ENCODE measurements at places on chromosomes 2 and 18.
A peak's percentile ranks its signal among the peaks of the same experiment; 100 is the strongest.

DNA sequence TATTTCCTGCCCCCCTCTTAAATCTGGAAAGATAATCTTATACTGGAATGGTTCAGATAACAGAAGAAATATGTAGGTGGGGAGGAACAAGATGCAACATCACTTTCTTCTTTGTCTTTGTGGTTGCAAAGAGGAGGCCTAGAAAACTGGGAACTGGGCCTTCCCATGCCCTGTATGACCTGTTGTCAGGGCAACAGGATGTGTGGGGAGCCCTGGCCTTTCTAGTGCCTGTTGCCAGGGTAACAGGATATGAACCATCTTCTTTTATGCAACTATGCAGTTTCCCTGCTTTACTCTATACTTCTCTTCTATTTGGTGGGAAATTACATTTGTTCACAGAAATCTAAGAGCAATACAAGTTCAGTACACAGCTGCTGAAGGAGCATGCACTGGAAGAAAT lies 79.8 kb upstream of the PDE1A start:
- no peak overlapping the region for H3K27ac ChIP-seq
- no peak overlapping the region for H3K4me3 ChIP-seq
- H3K27me3 ChIP-seq, result no peaks in the 10 kb centered on the region
- no peak for DNase-seq
- no peaks in the 10 kb centered on the region for H3K4me1 ChIP-seq

DNA sequence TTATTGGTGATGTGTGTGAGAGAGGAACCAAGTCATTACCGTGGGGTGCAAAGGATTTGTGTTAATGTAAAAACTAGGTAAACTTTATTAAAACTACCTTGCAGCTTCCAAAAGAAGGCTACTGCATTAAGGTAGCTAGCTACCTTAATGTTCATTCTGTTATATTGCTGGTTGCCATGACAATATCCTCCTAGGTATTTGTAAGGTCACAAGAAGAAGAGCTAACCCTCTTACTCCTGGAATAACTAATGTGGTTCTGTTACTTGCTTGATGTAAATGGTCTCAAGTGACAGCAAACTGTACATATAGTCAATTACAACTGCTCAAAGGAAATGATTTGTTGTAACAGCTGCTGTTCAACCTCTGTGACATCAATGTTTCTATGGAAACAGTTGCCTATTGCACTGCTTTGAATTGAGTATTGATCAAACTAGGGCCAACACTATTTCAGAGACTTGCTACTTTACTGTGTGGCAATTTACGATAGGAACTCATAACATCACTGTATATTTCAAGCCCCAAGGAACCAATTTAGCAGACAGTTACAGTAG lies 319.8 kb upstream of the HNRNPA3 start:
- DNase-seq, result no peak
- no peaks in the 10 kb centered on the region for H3K4me1 ChIP-seq
- no peak overlapping the region for H3K27ac ChIP-seq
- no peak overlapping the region for H3K4me3 ChIP-seq
- H3K27me3 ChIP-seq, result no peaks in the 10 kb centered on the region

DNA sequence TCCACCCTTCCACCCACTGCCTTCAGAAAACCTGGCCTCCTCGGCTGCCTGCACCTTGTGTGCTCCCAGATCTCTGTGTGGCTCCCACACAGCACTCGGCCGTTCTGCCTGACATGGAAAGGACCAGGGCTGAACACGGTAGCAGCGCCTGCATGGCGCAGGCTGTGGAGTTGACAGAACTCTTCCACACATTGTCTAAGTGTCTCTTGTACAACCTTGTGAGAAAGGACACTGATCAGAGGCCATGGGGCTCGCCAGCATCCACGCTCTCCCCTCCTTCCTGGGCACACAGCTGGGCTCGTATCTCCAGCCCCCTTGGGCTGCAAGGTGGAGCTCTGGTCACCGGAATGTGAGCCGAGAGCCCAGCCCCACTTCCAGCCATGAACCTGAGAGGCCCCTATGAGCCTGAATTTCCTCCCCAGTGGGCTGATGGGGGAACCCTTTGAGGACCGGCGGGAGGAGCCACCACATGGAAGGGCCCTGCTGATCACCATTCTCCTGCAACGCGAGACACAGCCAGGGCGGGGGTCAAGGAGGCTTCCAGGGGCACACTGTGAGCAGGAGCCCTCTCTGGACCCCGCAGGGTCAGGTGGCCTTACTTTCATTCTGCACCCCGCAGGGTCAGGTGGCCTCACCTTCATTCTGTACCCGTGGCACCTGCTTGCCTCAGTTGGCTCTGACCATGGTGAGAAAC lies 314.2 kb upstream of the MYT1L start:
- H3K27me3 ChIP-seq, result no peaks in the 10 kb centered on the region
- DNase-seq, result no peak
- no peak overlapping the region for H3K4me3 ChIP-seq
- no peak overlapping the region for H3K27ac ChIP-seq

- H3K36me3 ChIP-seq, result no peaks in the 10 kb centered on the region
- no peak overlapping the region for H3K27ac ChIP-seq
- no peaks in the 10 kb centered on the region for H3K27me3 ChIP-seq
- H3K4me1 ChIP-seq, result peaks cover 9% of the 10 kb centered on the region
- H3K4me3 ChIP-seq, result no peak overlapping the region
- DNase-seq, result no peak
Measured at GRCh38 chr2:150292807-150293206, 194.7 kb downstream of the RND3 start.

- H3K36me3 ChIP-seq, result no peaks in the 10 kb centered on the region
- DNase-seq, result no peak
- no peaks in the 10 kb centered on the region for H3K4me1 ChIP-seq
- no peak overlapping the region for H3K4me3 ChIP-seq
- no peak overlapping the region for H3K27ac ChIP-seq
Measured at GRCh38 chr2:181762848-181763247, 82.5 kb upstream of the NEUROD1 start.

DNA sequence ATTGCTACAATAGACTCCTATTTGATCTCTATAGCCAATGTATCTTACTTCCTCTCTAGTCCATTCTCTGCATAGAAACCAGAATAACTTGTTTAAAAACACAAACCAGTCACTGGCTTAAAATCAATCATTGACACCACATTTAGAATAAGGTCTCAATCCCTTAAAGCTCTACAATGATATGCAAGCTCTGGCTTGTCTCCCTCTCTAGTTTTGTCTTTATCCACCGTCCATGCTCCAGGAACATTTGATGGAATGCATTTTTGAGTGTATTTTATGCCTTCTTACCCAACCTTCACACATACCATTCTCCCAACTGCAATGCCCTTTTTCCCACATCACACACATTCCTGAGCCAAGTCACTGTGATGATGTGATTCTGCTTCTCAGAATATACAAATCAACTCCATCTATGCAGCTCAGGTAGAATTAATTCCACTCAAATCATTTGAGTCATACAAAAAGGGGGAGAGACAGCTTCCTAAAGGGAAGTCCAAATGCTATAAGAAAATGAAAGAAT lies 1107.2 kb downstream of the DPP10 start:
- no peaks in the 10 kb centered on the region for H3K36me3 ChIP-seq
- no peaks in the 10 kb centered on the region for H3K27me3 ChIP-seq
- H3K4me3 ChIP-seq, result no peak overlapping the region

DNA sequence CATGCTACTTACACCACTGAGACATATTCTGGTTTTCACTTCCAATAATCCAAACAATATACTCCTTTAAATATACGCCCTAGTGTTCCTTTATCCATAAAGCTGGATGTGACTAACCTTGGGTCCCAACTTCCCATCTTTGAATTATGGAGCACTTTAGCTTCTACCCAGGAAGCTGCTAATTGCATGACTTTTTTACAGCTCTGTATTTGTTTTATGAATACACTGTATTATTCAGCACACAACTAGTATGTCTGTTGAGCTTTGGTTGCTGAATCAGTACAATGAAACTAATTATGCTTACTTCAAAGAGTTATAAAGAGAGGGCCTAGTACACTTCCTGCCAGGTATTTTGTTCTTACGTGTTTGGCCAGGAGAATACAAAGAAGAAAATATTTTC lies 118.5 kb downstream of the BAZ2B start:
- H3K27ac ChIP-seq, result peak overlapping the region; percentile 47
- H3K4me1 ChIP-seq, result peaks cover 14% of the 10 kb centered on the region
- no peak overlapping the region for H3K4me3 ChIP-seq
- H3K27me3 ChIP-seq, result no peaks in the 10 kb centered on the region
- peak; percentile 76 for DNase-seq

DNA sequence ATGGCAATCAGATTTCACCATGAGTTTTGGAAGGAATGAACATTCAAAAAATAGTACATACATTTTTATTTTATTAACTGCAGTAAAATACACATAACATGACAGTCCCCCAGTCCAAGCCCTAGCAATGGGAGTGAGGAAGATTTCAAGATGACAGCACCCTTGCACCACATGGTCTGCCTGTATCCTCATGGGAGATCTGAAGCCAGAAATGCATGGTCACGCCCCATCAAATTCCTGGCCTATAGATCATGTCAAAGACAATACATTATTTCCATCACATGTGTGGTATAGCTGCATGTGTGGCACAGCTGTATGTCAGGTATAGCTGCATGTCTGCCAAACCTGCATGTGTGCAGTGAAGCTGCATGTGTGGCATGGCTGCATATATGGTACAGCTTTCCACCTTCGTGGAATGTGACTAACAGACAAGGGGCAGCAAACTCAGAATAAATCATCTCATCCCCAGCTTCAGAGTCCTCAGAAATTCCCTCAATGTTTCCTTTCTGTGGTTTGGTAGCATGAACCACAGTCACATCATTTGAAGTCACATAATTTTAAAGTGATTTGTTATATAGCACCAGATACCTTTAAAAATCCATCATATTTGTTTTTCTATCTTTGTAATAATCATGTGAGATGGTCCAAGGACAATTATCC lies 518.2 kb upstream of the SOX11 start:
- H3K27me3 ChIP-seq, result no peaks in the 10 kb centered on the region
- no peaks in the 10 kb centered on the region for H3K4me1 ChIP-seq
- H3K27ac ChIP-seq, result no peak overlapping the region
- DNase-seq, result no peak
- no peak overlapping the region for H3K4me3 ChIP-seq

- DNase-seq, result no peak
- H3K4me1 ChIP-seq, result no peaks in the 10 kb centered on the region
- no peak overlapping the region for H3K27ac ChIP-seq
- no peaks in the 10 kb centered on the region for H3K27me3 ChIP-seq
- H3K36me3 ChIP-seq, result no peaks in the 10 kb centered on the region
Measured at GRCh38 chr18:65279668-65280305, 471.0 kb upstream of the CDH7 start.

DNA sequence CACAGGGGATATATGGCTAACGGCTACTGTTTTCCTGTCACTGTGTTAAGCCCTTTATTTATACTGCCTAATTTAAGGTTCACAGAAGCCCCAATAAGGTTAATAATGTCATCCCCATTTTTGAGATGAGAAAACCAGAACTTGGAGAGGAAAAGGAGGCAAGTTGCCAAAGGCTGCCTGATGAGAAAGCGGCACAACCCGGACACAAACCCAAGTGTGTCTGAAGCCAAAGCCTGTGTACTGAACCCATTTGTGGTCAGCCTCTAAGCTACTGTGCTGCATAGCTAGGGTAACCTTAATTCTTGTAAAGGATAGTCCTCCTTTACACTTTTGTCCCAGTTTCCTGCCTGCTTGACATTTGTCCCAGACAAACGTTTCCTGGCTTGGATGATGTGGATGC lies 954.7 kb upstream of the FANCL start:
- no peak overlapping the region for H3K27ac ChIP-seq
- DNase-seq, result no peak
- H3K27me3 ChIP-seq, result no peaks in the 10 kb centered on the region
- H3K36me3 ChIP-seq, result no peaks in the 10 kb centered on the region

DNA sequence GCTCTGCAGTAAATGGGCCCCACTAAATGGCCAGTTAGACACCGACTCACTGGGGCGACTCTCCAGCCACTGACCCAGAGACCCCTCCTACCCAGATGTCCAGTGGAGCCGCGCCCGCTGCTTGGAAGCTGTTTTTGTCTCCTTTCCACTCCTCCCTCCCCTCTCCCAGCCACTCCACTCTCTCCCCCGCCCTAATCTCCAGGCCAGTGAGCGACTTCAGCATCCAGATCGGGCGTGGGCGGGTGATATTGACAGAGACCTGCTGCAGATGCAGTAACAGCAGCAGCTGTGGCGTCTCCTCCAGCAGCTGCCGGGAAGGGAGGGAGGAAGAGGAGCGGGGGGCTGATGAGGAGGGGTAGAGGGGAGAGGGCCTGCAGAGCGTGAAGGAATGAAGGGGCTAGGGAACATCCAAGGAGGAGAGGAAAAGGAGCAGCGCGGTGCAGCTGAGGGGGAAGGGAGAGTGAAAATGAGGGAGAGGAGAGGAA lies at the start of gene SCN7A:
SCN7A (minus strand) TSS at position 110 of the 485 bp plus-strand sequence. CDS start 16,553 bp downstream, outside the sequence.
- H3K4me3 ChIP-seq, result no peak within 1 kb of the TSS
- no peak for DNase-seq
- H3K27ac ChIP-seq, result no peak within 1 kb of the TSS
- H3K4me1 ChIP-seq, result no peaks in the 10 kb centered on the region

- no peaks in the 10 kb centered on the region for H3K4me1 ChIP-seq
- no peaks in the 10 kb centered on the region for H3K27me3 ChIP-seq
Measured at GRCh38 chr2:100124761-100125160, 17.6 kb downstream of the AFF3 start.

DNA sequence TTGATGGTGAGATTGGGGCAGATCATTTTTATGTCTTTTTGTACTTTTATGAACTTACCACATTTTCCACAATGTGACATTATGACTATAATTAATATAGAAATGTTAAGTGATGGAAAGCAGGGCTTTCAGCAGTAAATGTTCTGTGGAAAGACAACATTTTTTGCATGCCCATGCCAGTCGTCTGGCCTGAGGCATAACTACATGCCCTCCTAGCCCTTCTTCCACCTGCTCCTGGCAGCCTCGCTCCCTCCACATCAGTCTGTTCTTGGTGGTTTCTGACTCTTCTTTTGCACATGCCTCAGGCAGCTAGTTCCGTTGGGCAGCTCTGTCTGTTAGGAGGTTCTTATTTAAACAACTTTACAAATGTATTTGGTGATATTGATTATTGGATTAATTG lies 182.0 kb upstream of the TWIST2 start:
- no peak overlapping the region for H3K4me3 ChIP-seq
- no peak overlapping the region for H3K27ac ChIP-seq
- no peak for DNase-seq
- H3K27me3 ChIP-seq, result no peaks in the 10 kb centered on the region
- peaks cover 4% of the 10 kb centered on the region for H3K4me1 ChIP-seq
- H3K36me3 ChIP-seq, result no peaks in the 10 kb centered on the region

- peak; percentile 87 for DNase-seq
- H3K4me3 ChIP-seq, result peak overlapping the region; percentile 38
- peaks cover 16% of the 10 kb centered on the region for H3K4me1 ChIP-seq
- no peaks in the 10 kb centered on the region for H3K36me3 ChIP-seq
- peaks cover 62% of the 10 kb centered on the region for H3K27me3 ChIP-seq
- H3K27ac ChIP-seq, result no peak overlapping the region
Measured at GRCh38 chr2:170820757-170821530, 4.3 kb downstream of the GAD1 start.

- no peaks in the 10 kb centered on the region for H3K27me3 ChIP-seq
- no peaks in the 10 kb centered on the region for H3K36me3 ChIP-seq
- H3K4me1 ChIP-seq, result no peaks in the 10 kb centered on the region
- H3K27ac ChIP-seq, result no peak overlapping the region
- DNase-seq, result no peak
Measured at GRCh38 chr2:136217996-136218395, 100.0 kb upstream of the CXCR4 start.

GRCh38 chr18:80077873-80078272 lies 31.2 kb upstream of the ADNP2 start:
- H3K4me1 ChIP-seq, result no peaks in the 10 kb centered on the region
- H3K4me3 ChIP-seq, result no peak overlapping the region
- no peak overlapping the region for H3K27ac ChIP-seq
- no peaks in the 10 kb centered on the region for H3K27me3 ChIP-seq
- no peaks in the 10 kb centered on the region for H3K36me3 ChIP-seq
- no peak for DNase-seq
